Breast epithelium (tissue), 4 donors: ENCODE measurements at places on chromosomes 13 and 19. TPM values are rescaled to one million over a fixed set of nuclear protein-coding genes. Genes with fewer than 3 reads are reported as not detected.

DNA sequence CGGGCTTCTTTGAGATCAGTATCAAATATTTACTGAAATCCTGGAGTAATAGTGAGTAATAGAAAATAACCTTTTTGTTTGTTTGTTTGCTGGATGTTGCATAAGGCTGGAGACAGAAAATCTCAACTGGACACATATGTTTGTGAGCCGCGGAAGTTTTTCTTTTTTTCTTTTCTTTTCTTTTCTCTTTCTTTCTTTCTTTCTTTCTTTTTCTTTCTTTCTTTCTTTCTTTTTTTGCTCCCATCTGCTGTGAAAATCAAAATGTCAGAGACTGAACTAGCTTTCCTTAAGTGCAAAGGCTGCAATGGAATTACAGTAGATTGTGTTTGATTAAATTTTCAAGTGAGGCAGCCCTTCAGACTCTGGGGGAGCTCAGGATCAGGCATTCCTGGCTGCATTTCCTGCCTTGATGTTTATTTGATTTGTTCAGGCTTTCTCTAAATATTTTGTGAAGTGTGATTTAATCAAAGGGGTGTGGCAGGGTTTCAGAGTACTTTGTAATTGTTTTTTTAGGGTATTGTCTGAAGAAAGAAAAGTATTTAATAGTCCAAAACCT is 319 bp downstream of the FRY start:
- no peaks in the 10 kb centered on the region for H3K27me3 ChIP-seq
- DNase-seq: no peak
- H3K4me3 ChIP-seq: peak overlapping the region; percentile 74
- H3K4me1 ChIP-seq: no peaks in the 10 kb centered on the region
- no peaks in the 10 kb centered on the region for H3K36me3 ChIP-seq
- peak overlapping the region; percentile 90 for H3K27ac ChIP-seq

- H3K36me3 ChIP-seq: no peaks in the 10 kb centered on the region
- DNase-seq: no peak
- H3K4me1 ChIP-seq: no peaks in the 10 kb centered on the region
Measured at GRCh38 chr19:23286477-23286876, 36.3 kb upstream of the ZNF724 start.

GRCh38 chr13:22275393-22275792 is 604.5 kb downstream of the FGF9 start:
- no peak overlapping the region for H3K4me3 ChIP-seq
- H3K4me1 ChIP-seq: no peaks in the 10 kb centered on the region
- H3K27ac ChIP-seq: no peak overlapping the region
- no peaks in the 10 kb centered on the region for H3K27me3 ChIP-seq
- DNase-seq: no peak

GRCh38 chr13:99429670-99430069 is 71.6 kb upstream of the TM9SF2 start:
- DNase-seq: no peak
- no peak overlapping the region for H3K27ac ChIP-seq
- H3K4me1 ChIP-seq: no peaks in the 10 kb centered on the region
- no peaks in the 10 kb centered on the region for H3K36me3 ChIP-seq
- H3K27me3 ChIP-seq: no peaks in the 10 kb centered on the region

- no peak overlapping the region for H3K4me3 ChIP-seq
- no peaks in the 10 kb centered on the region for H3K36me3 ChIP-seq
- H3K27ac ChIP-seq: no peak overlapping the region
- H3K4me1 ChIP-seq: no peaks in the 10 kb centered on the region
- DNase-seq: no peak
Measured at GRCh38 chr13:80873589-80873988, 532.7 kb upstream of the SPRY2 start.

- DNase-seq: no peak
- H3K27me3 ChIP-seq: no peaks in the 10 kb centered on the region
- no peaks in the 10 kb centered on the region for H3K4me1 ChIP-seq
- no peak overlapping the region for H3K4me3 ChIP-seq
- no peak overlapping the region for H3K27ac ChIP-seq
- H3K36me3 ChIP-seq: no peaks in the 10 kb centered on the region
Measured at GRCh38 chr19:45306518-45307027, 16.1 kb downstream of the CKM start.

GRCh38 chr19:9786342-9786741 is 17.8 kb upstream of the ZNF846 start:
- no peak for DNase-seq
- H3K4me1 ChIP-seq: no peaks in the 10 kb centered on the region
- H3K4me3 ChIP-seq: peak overlapping the region; percentile 62
- H3K36me3 ChIP-seq: no peaks in the 10 kb centered on the region
- no peaks in the 10 kb centered on the region for H3K27me3 ChIP-seq

DNA sequence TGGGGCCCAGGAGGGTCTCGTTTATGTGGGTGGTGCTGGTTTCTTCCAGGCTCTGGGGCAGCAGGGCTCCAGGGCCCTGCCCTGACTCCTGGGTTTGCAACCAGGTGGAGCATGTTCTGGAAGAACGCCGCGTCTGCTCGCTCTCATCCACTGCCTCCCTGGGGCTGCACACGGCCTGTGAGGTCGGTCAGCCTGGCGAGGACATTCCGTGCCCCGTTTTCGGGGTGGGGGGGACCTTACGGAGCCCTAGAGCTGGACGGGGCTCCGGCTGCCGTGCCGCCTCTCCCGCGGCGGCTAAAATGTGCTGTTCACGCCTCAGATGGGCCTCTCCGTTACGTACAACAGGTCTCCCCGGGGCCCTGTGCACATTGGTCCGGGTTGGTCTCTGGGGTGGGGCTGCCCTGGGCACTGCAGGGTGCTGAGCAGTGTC is 3.3 kb downstream of the GNA11 start:
- peak overlapping the region; percentile 96 for H3K27ac ChIP-seq
- peaks cover 24% of the 10 kb centered on the region for H3K4me1 ChIP-seq
- H3K4me3 ChIP-seq: peak overlapping the region; percentile 65
- DNase-seq: no peak
- no peaks in the 10 kb centered on the region for H3K27me3 ChIP-seq

GRCh38 chr19:18450931-18451836 is 13.3 kb upstream of the ISYNA1 start:
- peak overlapping the region; percentile 1 for H3K27ac ChIP-seq
- H3K4me3 ChIP-seq: no peak overlapping the region
- DNase-seq: peak; percentile 72
- no peaks in the 10 kb centered on the region for H3K4me1 ChIP-seq
- no peaks in the 10 kb centered on the region for H3K36me3 ChIP-seq

DNA sequence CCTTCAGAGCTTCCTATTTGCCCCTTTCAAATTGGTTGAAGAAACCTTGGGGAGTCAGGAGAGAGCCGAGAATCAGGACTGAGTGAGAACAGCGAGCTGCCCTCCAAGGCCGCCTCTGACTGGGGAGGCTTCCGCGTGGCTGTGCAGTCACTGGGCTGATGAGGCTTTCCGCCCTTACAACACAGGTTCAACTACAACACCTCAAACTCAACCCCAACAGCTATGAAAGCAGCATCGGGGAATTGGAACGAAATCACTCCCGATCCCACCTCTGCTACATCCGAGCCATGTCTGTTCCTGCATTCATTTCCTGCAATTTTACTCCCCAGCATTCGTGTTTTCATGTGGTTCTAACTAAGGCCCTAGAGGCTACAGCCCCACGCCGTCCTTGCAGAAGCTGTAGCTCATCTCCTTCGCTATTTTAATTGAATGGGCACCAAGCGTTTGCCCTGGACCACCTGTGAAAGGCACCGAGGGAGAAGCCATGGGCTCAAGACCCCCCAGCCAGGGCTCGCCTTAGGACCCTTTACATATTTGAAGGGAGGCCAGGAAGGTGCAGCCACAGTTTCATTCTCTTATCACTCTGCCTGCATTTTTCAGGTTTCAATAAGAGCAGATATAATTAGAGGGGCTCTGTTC is 12.3 kb upstream of the RASA3 start:
- H3K4me1 ChIP-seq: no peaks in the 10 kb centered on the region
- no peaks in the 10 kb centered on the region for H3K27me3 ChIP-seq
- no peaks in the 10 kb centered on the region for H3K36me3 ChIP-seq
- H3K4me3 ChIP-seq: no peak overlapping the region

DNA sequence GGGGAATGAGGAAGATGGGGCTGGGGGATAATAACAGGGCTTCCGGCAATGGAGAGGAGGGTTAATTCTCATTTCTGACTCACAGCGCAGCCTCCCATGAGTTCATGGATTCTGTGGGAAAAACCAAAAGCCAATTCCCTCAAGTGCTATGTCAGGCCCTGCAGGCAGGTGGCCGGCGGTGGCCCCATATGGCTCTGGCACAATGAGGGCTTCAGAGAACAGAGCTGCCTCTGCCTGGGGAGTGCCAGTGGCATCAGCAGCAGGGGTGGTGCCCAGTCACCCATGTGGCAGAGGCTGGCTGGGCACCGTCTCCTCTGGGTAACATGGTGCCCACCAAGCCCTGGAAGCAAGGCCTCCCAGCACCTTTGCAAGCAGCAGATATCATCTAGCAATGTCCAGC is 69.1 kb downstream of the ALOX5AP start:
- H3K4me1 ChIP-seq: peaks cover 9% of the 10 kb centered on the region
- H3K36me3 ChIP-seq: no peaks in the 10 kb centered on the region
- H3K4me3 ChIP-seq: no peak overlapping the region
- DNase-seq: no peak

DNA sequence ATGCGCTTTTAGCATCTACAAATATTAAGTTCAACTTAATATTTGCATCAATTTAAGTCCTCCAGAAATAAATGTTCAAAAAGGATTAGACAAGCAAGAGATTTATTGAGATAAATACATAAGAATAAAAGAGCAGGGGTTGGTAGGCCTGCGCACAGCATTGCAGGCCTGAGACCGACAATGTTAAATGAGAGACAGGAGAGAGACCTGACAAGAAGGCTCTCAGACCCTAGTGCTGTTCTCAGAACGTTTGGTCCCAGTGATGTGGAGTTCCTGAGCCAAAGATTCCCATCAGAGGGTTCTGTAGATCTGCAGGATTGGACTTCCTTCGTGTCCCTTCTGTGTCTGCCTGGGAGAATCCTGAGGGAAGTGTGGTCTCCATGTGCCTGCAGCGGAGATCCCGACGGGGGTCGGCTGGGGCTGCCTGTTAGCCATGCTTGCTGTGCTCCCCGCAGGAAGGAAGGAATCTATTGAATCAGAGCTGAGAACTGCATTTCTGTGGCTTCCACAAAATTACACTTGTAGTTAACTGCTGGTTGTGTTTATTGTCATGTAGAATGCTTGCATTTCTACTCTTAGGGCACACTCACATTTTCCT is 369.9 kb upstream of the SLC10A2 start:
- H3K4me3 ChIP-seq: no peak overlapping the region
- H3K36me3 ChIP-seq: no peaks in the 10 kb centered on the region
- no peaks in the 10 kb centered on the region for H3K4me1 ChIP-seq
- no peak overlapping the region for H3K27ac ChIP-seq
- no peak for DNase-seq
- no peaks in the 10 kb centered on the region for H3K27me3 ChIP-seq

DNA sequence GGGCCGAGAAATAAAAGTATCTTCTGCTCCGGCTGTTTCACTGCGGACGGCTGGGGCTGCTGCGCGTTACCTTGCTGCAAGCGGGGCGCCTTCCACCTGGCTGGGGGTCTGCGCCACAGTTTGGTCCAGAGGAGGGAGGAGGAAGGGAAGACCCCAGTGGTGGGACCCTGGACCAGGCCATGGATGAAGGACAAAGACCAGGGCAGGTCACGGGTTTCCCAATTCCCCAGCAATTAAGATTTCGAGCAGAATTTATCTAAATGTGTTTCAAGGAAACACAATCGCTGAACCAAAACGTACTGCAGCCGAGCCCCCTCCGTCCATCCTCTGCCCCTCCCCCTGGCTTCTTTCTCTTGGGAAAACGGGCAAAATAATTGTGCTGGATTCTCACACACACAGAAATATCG is 2.9 kb downstream of the SOX1 start:
- no peak for DNase-seq
- H3K36me3 ChIP-seq: no peaks in the 10 kb centered on the region
- H3K4me3 ChIP-seq: no peak overlapping the region
- no peak overlapping the region for H3K27ac ChIP-seq

- H3K27ac ChIP-seq: no peak overlapping the region
- no peaks in the 10 kb centered on the region for H3K36me3 ChIP-seq
- no peaks in the 10 kb centered on the region for H3K27me3 ChIP-seq
- no peak overlapping the region for H3K4me3 ChIP-seq
- DNase-seq: no peak
Measured at GRCh38 chr13:72165276-72165675, 298.3 kb upstream of the DACH1 start.

GRCh38 chr13:44153496-44153895 is 220.1 kb upstream of the SERP2 start:
- no peaks in the 10 kb centered on the region for H3K27me3 ChIP-seq
- no peak overlapping the region for H3K27ac ChIP-seq
- H3K4me1 ChIP-seq: no peaks in the 10 kb centered on the region
- H3K36me3 ChIP-seq: no peaks in the 10 kb centered on the region

KLK10 gene
- not detected for total RNA-seq

ARHGAP45 gene
- 43.2 TPM for total RNA-seq

ACP7 gene
- not detected for total RNA-seq

SIX5 gene
- 11.8 TPM for total RNA-seq

TNFSF11 gene
- total RNA-seq: 0.98 TPM

KCNC3 gene
- 3.7 TPM for total RNA-seq

DAPK3 gene
- total RNA-seq: 60.3 TPM

RSPH6A gene
- not detected for total RNA-seq

SPACA4 gene
- total RNA-seq: not detected

PLPPR2 gene
- 11.3 TPM for total RNA-seq
